ENCODE measurements at places on chromosomes 11 and 22.

GRCh38 chr11:28107191-28107749, 686 bp downstream of the KIF18A start:
- DNase-seq, result no peak

DNA sequence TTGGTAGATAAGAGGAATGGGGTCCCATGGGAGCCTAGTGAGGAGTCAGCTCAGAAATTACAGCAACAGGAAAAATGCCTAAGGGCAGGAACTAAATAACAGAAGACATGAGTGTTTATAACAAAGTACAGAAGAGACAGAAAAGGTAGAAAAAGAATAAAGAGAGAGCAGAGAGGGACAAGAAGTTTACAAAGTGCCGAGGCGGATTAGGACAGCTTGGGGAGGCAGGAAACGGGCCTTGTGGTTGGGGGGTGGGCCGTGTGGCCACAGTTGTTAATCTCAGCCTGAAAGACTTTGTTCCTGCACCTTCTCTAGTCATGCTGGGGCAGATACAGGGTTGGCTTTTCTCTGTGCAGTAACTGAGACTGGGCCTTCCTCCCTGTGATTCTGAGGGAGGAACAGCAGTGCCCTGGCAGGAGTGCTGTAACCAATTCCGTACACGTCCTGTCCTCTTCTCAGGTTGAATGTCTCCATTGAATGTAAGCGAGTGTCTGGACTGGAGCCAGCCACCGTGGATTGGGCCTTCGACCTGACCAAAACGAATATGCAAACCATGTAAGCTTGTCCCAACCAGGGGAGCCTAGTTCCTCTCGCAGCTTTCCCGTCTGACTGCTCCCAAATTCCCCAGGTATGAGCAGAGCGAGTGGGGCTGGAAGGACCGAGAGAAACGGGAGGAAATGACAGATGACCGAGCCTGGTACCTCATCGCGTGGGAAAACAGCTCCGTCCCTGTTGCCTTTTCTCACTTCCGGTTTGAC, 13.2 kb downstream of the NAA40 start:
- no peak for DNase-seq

DNA sequence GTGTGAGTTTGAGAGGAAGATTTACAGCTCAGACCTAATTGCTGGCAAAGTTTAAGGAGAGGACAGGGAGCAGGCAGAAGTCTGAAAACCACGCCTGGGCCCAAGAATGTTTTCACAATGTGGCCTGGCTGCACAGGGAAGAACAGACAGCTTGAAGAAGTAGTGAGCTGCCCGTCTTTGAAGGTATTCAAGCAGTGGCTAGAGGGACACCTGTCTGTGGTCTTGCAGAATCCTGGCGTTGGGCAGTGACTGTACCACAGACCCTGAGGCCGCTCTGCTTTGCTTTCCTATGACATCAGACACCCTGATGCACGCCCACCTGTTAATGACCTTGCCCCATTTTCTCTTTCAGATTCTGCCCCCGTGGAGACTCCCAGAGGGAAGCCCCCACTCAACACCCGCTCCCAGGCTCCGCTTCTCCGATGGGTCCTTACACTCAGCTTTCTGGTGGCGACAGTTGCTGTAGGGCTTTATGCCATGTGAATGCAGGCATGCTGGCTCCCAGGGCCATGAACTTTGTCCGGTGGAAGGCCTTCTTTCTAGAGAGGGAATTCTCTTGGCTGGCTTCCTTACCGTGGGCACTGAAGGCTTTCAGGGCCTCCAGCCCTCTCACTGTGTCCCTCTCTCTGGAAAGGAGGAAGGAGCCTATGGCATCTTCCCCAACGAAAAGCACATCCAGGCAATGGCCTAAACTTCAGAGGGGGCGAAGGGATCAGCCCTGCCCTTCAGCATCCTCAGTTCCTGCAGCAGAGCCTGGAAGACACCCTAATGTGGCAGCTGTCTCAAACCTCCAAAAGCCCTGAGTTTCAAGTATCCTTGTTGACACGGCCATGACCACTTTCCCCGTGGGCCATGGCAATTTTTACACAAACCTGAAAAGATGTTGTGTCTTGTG, 6.6 kb upstream of the MCM5 start:
- DNase-seq, result no peak

GRCh38 chr11:124762105-124762623, at the start of gene ESAM:
ESAM (minus strand) TSS chr11:124762290; CDS start chr11:124762154, 136 bp downstream.
- no peak for DNase-seq

- DNase-seq, result no peak
These were observed 32.1 kb upstream of the PCF11 start for GRCh38 chr11:83124636-83125424.

- DNase-seq, result no peak
These were observed 830.4 kb upstream of the FAT3 start for GRCh38 chr11:91394073-91394726.

DNA sequence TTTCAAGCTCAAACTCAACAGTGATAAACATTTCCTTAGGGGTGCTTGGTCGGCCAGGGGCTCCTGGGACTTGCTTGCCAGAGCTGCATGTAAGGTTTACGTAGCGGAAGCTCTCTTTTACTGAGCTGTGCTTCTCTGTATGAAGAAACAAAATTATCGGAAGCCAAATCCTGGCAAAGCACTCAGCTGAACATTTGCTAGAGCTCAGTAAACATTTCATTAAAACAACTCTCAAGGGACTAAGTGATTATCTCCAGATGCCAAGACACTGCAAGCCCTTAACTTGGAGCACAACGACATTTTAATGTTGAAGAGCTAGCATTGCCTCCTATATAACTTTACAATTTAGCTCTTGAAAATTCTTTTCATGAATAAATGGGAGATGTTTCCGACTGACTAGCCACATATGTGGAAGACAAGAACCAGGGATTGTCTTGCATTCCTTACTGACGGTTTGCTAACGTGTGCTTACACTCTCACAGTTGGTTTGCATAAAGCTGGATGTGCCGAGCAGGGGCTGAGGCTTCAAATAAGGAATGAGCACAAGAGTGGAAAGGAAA, 43.4 kb downstream of the SCUBE2 start:
- DNase-seq, result no peak

Data from putamen (tissue), 1 donor.